Left colon (tissue), 2 donors: ENCODE measurements at places on chromosomes 1 and 21. TPM values are rescaled to one million over a fixed set of nuclear protein-coding genes. Genes with fewer than 3 reads are reported as not detected.

DNA sequence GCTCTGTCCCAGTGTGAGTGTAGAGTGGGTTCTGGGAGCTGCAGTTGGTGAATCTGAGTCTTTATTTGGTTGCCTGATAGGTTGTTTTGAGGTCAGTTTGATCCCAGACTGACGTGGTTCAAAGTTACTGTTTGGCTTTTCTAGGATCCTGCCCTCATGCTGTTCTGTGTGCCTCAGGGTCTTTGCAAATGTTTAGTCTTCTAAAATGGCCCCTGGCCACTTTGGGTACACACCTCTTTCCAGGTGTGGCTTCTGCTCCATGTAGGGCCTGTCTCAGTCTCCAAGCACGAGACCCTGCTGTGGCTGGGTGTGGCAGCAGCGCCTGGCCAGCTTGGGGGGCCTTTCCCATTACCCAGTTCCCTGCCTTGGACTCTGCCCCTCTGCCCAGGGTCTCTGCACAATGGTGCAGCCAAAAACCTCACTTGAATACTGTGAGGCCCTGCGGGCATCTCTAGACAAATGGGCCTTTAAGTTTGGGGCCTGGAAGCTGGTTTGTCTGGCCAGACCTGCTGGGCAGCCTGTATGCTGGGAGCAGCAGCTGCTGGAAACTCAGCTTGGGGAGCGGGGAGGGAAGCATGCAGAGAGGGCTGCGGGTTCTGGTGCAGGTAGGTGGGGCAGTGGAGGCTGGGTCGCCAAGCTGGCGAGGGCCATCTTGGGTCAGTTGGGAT is 5.6 kb downstream of the PTPRF start:
- DNase-seq = peak; percentile 58

- DNase-seq = no peak
These were observed 15.8 kb downstream of the INPP5B start for GRCh38 chr1:37931102-37931360.

DNA sequence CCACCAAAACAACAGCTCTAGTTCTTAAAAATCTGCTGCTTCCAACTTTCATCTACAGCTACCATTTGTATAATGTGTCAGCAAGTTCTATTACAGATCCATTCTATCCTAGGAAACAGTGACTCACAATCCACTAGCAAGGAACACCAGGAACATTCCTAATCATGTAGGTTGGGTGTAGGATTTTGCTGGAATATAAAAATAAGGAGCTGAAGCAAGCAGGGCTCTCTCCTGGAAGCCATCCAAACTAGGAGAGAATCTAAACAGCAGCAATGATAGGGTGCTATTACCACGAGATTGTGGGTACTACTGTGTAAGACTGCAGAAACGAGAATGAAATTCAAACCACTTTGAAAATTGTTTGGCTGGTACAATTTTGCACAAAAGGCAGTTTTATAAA is 135.0 kb downstream of the PTPN14 start:
- no peak for DNase-seq

DNA sequence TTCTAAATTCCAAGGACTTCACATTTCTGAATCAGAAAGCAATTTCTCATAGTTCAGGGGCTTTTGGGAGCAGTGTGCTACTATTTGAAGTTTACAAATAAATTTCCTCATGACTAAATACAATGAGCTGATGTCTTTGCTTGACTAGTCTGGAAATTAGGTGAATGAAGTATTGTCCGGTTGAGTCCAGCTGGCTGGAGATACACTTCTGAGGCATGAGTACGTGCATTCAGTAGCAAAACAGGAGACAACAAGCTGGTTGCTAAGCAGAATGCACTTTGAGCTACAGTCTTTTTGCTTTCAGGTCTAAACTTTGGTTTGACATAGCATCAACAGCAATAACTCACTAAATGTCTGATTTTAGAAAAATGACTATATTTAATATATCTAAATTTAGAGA is 27.1 kb downstream of the ZNHIT6 start:
- no peak for DNase-seq

- DNase-seq = no peak
These were observed 23.3 kb upstream of the C1orf105 start for GRCh38 chr1:172397221-172397620.

- DNase-seq = no peak
These were observed 11.9 kb downstream of the SH2D2A start for GRCh38 chr1:156804572-156805243.

GRCh38 chr1:234975122-234975940 is 153.3 kb downstream of the TOMM20 start:
- no peak for DNase-seq

DNA sequence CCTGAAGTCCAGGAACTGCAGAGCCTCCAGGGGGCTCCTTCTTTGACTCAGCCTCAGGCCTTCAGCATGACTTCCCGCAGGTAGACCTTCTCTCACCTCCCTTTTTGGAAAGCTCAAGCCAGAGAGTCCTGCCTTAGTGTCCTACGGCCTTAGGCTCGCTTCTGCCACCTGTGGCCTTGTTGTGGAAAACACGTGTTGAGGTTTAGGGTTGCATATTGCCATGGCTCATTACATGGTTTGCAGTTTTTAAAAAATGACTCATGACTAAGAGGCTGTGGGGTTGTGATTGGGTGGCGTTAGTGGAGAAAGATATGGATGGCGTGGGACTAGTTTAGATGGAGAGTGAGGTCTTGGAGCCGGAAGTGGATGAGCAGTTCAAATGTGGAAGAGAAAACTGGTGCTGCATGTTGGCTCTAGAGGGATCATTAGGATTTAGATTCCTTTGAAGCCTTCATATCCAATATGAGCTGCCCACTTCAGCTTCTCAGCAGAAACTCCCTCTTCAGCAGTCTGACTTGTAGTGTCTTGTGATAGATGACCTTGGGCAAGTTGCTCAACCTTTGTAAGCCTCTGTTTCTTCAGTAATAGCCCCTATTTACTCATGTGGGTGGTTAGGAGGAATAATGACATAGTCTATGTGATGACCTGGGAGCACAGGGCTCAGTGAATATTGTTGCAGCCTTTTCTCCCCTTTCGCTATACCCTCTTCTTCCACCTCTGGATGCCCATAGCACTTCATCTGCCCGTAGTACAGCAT is 6.5 kb upstream of the FGGY start:
- no peak for DNase-seq

GRCh38 chr1:232533328-232533727 is 96.6 kb downstream of the SIPA1L2 start:
- DNase-seq = no peak

DNA sequence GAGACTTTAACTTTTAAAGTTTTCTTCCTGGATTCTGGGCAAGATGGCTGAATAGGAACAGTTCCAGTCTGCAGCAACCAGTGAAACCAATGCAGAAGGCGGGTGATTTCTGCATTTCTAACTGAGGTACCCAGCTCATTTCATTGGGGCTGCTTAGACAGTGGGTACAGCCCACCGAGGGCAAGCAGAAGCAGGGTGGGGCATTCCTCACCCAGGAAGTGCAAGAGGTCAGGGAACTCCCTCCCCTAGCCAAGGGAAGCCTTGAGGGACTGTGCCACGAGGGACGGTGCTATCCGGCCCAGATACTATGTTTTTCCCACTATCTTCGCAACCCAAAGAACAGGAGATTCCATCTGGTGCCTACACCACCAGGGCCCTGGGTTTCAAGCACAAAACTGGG is 121.0 kb downstream of the VAV3 start:
- no peak for DNase-seq

GRCh38 chr1:39640861-39641260 is 1.4 kb upstream of the HEYL start:
- no peak for DNase-seq

- no peak for DNase-seq
These were observed 576 bp downstream of the ZFP69 start for GRCh38 chr1:40477678-40478053.

GRCh38 chr1:194043984-194044755 is 857.8 kb upstream of the B3GALT2 start:
- no peak for DNase-seq

DNA sequence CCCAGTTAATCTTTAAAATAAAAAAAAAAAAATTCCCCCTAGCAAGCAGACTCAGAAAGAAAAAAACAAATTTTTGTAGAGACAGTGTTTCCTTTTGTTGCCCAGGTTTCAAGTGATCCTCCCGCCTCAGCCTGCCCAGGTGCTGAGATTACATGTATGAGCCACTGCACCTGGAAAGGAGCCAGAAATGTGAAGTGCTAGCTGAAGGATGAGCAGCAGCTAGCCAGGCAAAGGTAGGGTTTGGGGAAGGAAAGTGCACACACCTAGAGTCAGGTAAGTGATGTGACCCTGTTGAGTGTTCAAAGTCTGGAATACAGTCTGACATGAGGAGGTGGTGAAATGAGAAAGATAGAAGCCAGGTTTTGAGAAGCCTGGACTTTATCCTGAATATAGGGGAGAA is 1.7 kb downstream of the AKR1A1 start:
- DNase-seq = peak; percentile 57

GRCh38 chr21:30447056-30447455 is 7.0 kb downstream of the KRTAP15-1 start:
- DNase-seq = no peak

- DNase-seq = no peak
These were observed 569.4 kb upstream of the ADAMTS5 start for GRCh38 chr21:27536319-27536718.

- DNase-seq = no peak
These were observed 127.1 kb upstream of the C1orf105 start for GRCh38 chr1:172293429-172293828.

DNA sequence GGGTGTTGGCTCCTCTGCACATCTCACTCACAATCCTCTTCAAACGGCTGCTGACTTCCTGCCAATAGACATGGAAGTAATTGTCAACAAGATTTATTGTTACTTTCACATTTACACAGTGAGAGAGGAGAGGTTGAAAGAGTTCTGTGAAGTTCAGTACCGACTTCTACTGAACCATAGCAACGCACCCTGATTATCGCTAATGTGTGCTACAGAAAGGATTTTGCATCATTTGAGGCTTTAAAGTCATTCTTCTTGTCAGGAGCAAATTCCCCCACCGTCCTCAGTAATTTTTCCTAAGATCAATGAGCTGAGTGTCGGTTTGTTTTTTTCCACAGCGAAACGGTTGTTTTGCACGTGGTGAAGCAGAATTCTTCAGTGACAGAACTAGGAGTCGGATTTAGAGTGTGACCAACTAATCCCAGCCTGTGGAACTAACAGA is 361.0 kb downstream of the ADGRL2 start:
- DNase-seq = no peak

DNA sequence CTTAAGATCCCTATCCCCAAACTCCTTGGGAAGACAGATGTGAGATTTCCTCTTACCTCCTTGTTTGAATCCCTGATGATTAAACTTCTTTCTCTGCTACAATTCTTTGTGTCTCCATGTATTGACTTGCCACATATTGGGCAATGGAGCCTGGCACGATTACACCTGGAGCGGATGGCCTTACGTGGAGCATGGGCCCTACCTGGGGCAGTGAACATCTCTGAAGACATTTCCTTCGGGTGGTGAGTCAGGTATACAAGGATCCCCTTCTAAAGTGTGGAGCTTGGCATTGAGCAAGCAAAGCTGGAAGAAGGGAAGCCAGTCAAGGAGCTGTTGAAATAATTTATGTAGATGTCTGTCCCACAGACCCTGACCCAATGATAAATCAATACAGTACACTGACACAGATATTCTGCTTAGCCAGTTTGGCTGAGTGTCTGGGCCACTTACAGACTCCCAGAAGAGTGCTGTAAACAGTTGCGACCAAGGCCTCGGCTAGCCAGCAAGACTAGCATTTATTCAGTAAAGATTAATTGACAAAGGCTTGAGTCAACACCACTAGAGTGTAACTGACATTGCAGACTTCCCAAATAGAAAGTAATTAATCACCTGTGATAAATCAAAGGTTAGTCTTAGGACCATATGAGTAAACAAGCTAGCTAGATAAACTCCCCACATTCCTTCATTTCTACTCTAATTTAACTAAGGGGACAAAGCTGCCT is 83.1 kb upstream of the KCNK1 start:
- DNase-seq = no peak

- no peak for DNase-seq
These were observed 390.4 kb downstream of the OMA1 start for GRCh38 chr1:58156124-58156468.

DNA sequence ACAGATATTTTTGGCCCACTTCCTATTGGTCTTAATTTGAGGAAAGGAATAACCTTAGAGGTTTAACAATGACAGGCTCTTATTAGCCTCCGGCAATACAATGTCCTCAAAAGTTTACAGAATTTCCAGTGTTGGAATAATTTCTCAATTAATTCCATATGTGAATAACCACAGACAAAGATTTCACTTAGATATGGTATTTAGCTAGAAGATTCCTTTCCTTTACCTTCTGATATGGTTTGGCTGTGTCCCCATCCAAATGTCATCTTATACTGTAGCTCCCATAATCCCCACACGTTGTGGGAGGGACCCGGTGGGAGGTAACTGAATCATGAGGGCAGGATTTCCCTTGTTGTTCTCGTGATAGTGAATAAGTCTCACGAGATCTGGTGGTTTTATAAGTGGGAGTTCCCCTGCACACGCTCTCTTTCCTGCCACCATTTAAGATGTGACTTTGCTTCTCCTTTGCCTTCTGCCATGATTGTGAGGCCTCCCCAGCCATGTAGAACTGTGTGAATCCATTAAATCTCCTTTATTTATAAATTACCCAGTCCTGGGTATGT is 54.9 kb upstream of the RGS7 start:
- no peak for DNase-seq

GRCh38 chr1:78385744-78386462 is 104.9 kb upstream of the PTGFR start:
- no peak for DNase-seq

DNA sequence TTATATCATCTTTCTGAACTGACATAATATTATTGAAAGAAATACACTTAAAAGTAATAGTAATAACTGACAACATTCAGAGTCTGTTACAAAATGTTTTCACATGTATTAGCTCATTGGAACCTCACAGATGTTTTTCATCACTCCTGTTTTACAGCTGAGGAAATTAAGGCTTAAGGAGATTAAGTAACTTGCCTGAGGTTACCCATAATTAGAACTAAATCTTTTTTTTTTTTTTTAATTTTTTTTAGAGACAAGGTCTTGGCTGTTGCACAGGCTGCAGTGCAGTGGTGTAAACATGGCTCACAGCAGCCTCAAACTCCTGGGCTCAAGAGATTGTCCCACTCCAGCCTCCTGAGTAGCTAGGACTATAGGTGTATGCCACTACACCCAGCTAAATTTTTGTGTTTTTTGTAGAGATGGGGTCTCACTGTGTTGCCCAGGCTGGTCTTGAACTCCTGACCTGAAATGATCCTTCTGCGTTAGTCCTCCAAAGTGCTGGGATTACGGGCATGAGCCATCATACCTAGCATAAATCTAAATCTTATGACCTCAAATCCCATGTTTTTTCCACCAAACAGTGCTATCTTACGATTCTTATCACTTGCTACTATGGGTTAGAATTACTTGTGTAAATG is 64.7 kb upstream of the MACF1 start:
- no peak for DNase-seq

GRCh38 chr1:228392111-228392936 is 14.3 kb downstream of the TRIM11 start:
- DNase-seq = no peak

The CLCA4 gene
- 1,664 TPM for total RNA-seq

The RXFP4 gene
- 5.2 TPM for total RNA-seq

The SLC22A15 gene
- 4.8 TPM for total RNA-seq

The EPHA10 gene
- total RNA-seq = 49.2 TPM

The SH2D5 gene
- 0.15 TPM for total RNA-seq

The C8B gene
- total RNA-seq = not detected

The OR2T33 gene
- not detected for total RNA-seq

The VHLL gene
- total RNA-seq = not detected

The SLAMF6 gene
- 1.4 TPM for total RNA-seq

The SLC50A1 gene
- 70.6 TPM for total RNA-seq

The GJA9 gene
- 1.2 TPM for total RNA-seq

The C1orf116 gene
- 31.6 TPM for total RNA-seq
